ENCODE measurements at places on chromosomes 3 and 15.
A peak's percentile ranks its signal among the peaks of the same experiment; 100 is the strongest.

GRCh38 chr3:186473166-186473565 is 71.0 kb downstream of the CRYGS start:
- DNase-seq = no peak

DNA sequence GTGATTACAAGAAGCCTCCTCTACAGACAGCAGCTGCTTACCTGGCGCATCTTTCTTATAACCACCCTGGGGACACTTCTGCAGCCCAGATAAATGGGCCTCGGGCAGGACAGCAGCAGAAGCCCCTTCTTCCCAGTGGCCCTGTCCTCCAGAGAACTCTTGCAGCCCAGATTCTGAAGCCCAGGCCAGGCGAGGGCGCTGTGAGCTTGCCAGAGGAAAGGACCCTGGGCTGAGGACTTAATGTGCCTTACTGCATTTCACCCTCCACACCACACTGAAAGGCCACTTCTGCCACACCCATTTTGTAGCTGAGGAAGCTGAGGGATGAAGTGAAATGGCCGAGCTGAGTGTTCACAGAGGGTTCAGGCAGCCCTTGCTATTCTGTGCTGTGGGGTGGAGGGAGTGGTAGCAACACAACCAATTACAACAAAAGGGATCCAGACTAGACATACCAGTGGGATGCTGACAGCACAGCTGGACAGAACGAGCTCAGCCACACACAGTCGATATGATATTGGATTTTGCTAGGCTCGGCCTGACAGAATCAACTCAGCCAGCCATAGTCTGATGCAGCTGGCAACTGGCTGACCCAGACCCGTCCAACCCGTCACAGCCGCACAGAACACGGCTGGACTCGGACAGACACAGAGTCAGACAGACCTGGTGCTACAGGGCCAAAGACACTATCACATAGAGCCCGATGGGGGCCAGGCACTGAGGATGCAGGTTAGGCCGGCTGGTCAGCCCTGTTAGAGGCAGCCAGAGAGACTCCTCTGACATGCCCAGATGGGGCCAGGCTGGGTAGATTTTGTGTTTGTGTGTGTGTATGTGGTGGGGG is 7.3 kb downstream of the ACOX2 start:
- DNase-seq = no peak

- DNase-seq = no peak
Measured at GRCh38 chr3:65846936-65847335, 191.8 kb downstream of the MAGI1 start.

DNA sequence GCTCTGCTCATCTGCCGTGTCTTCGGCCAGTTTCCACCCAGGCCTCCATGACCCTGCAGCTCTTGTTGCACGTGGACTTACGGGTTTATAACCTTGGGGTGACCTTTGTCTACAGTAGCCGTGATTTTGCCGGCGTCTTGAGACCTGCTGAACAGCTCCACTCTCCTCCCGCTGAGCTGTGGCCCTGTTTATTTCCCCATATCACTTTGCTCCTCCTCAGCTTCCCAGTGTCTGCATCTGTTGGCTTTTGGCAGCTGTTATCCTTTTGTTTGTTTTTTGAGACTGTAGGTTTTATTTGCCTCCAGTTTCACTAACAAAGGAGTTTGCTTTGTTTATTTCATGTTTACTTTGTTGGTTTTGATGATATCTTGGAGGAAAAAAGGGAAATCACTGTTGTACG is 29.3 kb upstream of the SLC28A1 start:
- DNase-seq = no peak

DNA sequence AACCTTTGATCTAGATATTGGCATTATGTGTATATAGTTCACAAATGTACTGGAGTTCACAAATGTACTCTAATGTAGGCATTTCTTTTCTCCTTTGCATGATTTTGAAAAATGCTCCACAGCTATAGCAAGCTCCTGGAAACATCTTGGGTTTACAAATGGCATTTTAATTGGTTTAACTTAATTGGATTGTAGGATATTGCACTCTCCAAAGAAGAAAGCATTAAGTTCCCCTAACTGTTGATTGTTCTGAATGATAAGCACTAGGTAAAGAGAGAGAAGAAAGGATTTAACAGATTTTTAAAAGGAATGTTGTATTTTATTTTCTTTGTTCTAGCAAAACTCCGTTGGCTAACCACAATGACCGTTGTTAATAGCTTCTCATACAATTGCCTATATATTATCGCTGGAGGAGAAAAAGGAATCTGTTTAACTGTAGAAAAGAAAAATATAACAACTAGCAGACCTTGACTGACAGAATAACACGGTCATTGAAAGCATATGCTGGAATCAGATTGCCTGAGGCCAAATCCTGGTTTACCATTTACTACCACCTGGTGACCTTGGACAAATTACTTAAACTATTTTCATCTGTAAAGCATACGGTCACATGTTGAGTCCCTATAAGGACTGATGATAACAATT is 170.8 kb downstream of the PEX5L start:
- no peak for DNase-seq

- DNase-seq = no peak
Measured at GRCh38 chr3:100227511-100227921, 33.3 kb upstream of the TBC1D23 start.

DNA sequence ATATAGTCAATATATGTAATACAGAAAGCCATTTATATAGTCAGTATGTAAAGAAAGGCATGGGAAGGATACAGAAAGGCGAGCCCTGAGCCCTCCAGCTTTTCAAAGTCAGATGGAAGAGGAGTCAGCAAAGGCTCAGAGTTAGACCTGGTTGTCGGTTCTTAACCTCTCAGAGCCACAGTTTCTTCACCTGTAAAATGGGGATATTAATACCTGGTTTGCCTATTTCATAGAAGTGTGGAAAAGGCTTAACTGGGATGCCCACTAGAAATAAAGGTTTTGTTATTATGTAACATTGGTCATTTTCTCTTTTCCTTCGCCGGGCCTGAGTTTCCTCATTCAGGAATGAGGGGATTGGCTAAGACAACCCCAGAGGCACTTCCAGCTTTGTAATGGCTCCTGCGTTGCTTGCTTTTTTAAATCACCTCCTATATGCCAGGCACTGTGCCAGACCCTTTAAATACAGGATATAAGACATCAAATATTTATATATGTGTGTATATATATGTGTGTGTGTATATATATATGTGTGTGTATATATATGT is 2.4 kb downstream of the CRELD1 start:
- no peak for DNase-seq

GRCh38 chr3:126081618-126082361 is 2.1 kb downstream of the SLC41A3 start:
- DNase-seq = peak; percentile 29

DNA sequence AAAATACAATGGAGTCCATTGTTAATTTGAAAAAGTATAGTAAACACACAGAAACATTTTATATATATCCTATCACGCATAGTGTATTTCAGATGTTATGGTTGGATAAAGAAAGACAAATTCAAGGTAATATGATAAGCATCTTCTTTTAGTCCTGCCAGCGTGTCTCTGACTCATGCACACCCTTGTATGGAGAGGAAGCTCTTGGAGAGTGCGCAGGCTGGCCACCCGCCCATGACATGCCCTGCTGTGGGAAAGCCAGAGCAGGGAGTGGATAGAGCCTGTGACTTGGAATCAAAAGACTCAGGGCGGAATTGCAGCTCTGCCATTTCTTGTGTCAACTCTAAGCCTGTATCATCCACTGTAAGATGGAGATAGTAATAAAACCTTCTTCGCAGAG is 23.0 kb upstream of the COPG1 start:
- DNase-seq = peak; percentile 93

- DNase-seq = no peak
Measured at GRCh38 chr15:77531191-77532000, 101.3 kb downstream of the LINGO1 start.

DNA sequence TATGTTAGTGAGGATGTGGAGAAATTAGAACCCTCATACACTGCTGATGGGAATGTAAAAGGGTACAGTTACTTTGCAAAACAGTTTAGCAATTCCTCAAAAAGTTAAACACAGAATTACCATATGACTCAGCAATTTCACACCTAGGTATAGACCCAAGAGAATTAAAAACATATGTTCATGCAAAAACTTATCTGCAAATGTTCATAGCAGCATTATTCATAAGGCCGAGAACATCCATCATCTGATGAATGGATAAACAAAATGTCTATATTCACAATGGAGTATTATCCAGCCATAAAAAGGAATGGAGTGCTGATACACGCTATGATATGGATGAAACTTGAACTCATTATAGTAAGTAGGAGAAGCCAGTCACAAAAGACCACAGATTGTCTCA is 10.3 kb downstream of the SEC13 start:
- DNase-seq = no peak

- no peak for DNase-seq
Measured at GRCh38 chr15:71152542-71152941, 37.3 kb downstream of the THSD4 start.

- peak; percentile 48 for DNase-seq
Measured at GRCh38 chr15:39404767-39405181, 176.1 kb upstream of the THBS1 start.

GRCh38 chr3:76998555-76998954 is 41.3 kb upstream of the ROBO2 start:
- DNase-seq = no peak

DNA sequence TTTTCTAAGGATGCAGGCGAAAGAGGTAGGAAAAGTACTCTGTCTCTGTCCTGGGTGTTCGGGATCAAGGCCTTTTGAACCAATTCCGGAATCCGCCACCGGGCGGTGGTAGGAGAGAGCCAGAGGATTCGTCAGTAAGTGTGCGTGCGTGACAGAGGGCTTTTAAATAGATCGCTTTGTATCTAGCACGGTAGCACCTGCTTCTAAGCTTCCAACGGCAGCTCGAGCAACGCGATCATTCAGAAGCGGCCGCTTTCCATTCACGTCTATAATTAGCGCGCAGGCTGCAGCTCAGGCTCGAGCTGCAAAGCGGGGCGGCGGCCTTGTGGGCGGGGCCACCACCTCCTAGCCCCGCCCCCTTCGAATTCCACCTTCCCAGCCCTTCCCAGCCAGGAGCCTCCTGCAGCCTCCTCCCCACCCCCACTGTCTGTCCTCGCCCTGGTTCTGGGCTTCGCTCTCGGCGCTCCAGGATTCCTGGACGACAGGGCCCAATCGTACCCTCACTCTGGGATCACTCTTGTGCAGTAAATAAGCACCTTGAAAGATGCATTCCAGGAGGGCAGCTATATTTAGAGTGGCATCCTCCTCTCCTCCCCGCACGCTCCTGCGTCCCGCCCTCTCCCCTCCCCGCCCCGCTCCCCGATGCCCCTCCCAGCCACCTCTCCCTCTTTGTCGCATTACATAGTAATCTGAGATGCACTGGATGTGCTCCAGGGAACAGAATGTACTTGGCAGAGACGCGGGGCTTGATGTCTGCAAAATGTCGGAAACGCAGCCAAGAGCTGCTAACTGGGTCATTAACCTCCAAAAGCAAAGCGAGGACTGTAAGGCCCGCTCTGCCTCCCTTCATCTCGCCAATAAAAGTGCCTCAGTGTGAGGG is 224.1 kb upstream of the TPRG1 start:
- peak; percentile 98 for DNase-seq

Data from lower leg skin (tissue), 4 donors.